Right renal pelvis (tissue), 4 donors: ENCODE measurements at places on chromosomes 1 and 21. TPM values are rescaled to one million over a fixed set of nuclear protein-coding genes. Genes with fewer than 3 reads are reported as not detected.

DNA sequence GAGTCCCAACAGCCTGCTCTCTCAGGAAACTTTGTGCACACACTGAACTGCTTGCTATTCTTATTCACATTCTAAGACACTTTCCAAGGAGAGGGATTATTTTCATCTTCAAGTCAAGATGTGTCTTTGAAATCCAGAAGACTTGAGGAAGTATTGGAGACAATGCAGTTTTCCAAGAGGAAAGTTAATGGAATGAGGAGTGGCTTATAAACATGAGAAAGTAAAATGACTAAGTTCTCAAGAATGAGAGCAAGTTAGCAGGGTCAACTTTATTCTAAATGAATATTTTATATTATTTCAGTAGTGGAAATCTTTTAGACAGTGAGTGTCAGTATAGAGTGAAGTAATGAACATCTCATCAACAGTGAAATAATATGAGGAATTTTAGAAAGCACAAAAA lies 1239.3 kb downstream of the MRPL39 start:
- no peak for DNase-seq

The TXNIP gene
- 423 TPM for polyA plus RNA-seq

The HNRNPR gene
- polyA plus RNA-seq: 270 TPM

DNA sequence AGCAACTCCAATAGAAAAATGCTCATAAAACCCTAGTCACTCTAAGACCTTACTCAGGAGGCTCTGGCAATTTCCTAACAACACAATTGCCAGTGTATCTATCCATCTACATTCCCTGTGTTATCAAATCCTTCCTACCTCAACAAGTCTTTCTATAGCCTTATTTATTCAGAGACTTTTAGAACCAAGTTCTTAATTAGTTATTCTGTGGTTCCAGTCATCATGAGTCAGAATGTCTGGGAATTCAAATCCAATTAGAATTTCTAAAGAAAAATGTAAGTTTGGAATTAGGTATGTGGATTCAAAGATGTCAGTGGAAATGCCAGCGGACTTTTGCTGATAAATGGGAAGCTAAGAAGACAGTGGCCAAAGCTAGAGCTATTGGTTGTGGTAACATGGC lies 302.6 kb upstream of the C1orf87 start:
- no peak for DNase-seq

- no peak for DNase-seq
These were observed 5.8 kb downstream of the PTGER3 start for GRCh38 chr1:71041806-71042205.

- DNase-seq: no peak
These were observed 6.8 kb downstream of the MYOC start for GRCh38 chr1:171645553-171646248.

- no peak for DNase-seq
These were observed 777 bp upstream of the METTL25B start for GRCh38 chr1:156727492-156727891.

The SLFNL1 gene
- polyA plus RNA-seq: 0.30 TPM

The TRIM63 gene
- 0.82 TPM for polyA plus RNA-seq

- no peak for DNase-seq
These were observed 9.0 kb downstream of the C1orf105 start for GRCh38 chr1:172429331-172430127.

The FCRL5 gene
- 0.06 TPM for polyA plus RNA-seq

The RNU1-1 gene
- polyA plus RNA-seq: not detected

DNA sequence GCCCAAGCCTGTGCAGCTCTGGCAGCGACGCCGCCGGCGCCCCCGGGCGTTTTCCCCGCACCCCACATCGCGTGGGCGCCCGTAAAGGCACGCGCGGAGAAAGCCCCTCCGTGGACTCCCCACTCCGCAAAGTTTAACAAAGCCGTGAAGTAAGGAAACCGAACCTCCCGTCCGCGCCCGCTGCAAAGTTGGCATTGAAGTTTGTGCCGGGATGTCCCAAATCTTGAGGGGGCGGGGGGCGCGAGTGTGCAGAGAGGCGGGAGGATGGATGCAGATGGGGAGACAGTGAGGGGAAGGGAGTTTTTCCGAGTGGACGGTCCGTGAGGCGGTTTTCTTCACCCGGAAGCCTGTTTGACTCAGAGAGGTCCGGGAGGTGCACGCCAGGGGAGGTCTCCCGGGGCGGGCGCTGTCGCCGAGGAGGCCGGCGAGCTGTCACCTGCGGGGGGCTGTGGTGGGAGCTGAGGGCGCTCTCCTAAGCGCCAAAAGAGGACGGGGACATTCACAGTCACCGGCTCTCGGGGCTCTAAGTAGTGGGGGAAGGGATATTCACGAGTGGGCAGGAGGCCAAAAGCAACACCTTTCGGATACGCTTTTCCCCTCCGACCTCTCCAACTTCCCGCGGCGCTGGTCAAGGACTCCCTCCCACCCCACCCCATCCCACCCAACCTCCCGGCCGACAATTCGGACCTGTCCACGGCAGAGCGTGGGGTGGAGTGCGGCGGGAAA lies 1.3 kb downstream of the WLS start:
- DNase-seq: no peak

- no peak for DNase-seq
These were observed 230.8 kb upstream of the CACYBP start for GRCh38 chr1:174768949-174769348.

DNA sequence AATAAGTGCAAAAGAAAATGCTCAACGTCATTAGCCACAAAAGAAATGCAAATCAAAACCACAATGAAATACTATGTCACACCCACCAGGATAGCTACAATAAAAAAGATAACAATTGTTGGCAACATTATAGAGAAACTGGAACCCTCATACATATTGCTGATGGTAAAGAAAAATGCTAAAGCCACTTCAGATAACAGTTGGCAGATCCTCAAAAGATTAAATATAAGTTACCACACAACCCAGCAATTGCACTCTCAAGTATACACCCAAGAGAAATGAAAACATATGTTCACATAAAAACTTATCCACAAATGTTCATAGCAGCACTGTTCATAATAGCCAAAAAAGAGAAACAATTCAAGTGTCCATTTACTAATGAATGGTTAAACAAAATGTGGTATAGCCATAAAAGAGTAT lies 20.7 kb downstream of the TRIM33 start:
- no peak for DNase-seq

DNA sequence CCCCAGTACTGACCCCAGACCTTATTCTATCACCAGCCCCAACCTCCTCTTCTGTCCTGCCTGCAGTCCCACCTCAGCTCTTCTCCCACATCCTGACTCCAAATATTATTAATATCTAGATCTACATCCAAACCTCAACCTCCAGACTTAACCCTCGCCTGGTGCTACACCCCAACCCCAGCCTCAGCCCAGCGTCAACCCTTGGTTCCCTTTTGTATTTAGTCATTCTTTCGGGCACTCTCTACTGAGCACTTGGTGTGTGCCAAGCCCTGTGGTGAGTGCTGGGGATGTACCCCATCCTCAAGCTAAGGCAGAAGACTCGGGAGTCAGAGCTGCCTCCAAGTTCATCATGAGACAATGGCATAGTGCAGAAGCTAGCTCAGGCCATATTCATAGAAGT lies 1.1 kb downstream of the SHISAL2A start:
- DNase-seq: no peak

- DNase-seq: no peak
These were observed 24.9 kb downstream of the KCNQ4 start for GRCh38 chr1:40808444-40808843.

- DNase-seq: no peak
These were observed 12.3 kb upstream of the CTNNBIP1 start for GRCh38 chr1:9922342-9922741.

The EFNA1 gene
- polyA plus RNA-seq: 69.3 TPM

The CFAP107 gene
- polyA plus RNA-seq: 0.99 TPM

DNA sequence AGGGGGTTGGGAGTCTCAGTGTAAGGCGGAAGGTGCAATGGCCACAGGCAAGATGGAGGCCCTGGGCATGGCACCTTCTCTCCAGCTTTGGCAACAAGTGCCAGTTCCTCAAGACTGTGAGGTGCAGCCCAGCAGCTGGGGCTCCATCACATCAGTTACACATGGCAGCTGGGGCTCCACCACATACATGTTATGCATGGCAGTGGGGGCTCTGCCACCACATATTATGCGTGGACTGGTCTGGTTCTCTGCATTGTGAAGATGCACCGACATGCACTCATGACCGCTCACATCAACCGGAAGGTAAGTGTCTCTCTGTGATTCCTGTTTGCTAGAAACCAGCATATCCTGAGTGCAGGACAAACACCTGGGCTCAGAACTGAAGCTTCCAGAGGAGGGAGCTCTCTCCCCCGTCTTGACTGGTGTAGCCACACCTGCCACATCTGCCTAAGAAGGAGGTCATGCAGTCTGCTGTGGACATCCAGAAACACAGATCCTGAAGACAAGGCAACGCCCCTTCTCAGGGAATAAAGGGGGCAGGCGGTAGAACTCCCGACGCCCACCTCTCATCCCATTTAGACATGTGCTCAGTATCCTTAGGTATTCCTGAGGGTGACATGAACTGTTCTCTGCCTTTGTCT lies 104.1 kb upstream of the TMPRSS2 start:
- DNase-seq: no peak

The ROR1 gene
- 31.0 TPM for polyA plus RNA-seq

- DNase-seq: no peak
These were observed 608.5 kb upstream of the USP24 start for GRCh38 chr1:55823541-55824250.

The IVNS1ABP gene
- 355 TPM for polyA plus RNA-seq

GRCh38 chr1:71193153-71193552 lies 112.3 kb upstream of the ZRANB2 start:
- DNase-seq: no peak

DNA sequence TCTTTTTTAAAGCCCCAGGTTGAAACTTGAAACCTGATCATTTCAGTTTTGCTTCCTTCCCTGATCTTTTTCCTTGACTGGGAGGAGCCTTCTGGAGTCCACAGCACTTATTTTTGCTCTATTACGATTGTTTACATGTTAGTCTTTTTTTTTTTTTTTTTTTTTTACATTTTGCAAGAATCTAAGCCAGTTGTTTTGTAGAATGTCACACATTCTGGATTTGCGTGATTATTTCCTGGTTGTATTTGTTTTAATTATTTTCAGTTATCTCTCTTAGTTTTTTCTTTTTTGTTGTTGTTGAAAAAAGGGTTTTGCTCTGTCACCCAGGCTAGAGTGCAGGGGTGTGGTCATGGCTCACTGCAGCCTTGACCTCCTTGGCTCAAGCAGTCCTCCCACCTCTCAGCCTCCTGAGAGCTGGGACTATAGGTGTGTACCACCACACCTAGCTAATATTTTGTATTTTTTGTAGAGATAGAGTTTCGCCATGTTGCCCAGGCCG lies 32.8 kb downstream of the OSBPL9 start:
- no peak for DNase-seq

The CNKSR1 gene
- 12.5 TPM for polyA plus RNA-seq

The TNFRSF18 gene
- 1.1 TPM for polyA plus RNA-seq

The CSF3R gene
- polyA plus RNA-seq: 3.0 TPM

- no peak for DNase-seq
These were observed 373.4 kb downstream of the LMX1A start for GRCh38 chr1:164983023-164983650.

The KIF2C gene
- polyA plus RNA-seq: 23.7 TPM

DNA sequence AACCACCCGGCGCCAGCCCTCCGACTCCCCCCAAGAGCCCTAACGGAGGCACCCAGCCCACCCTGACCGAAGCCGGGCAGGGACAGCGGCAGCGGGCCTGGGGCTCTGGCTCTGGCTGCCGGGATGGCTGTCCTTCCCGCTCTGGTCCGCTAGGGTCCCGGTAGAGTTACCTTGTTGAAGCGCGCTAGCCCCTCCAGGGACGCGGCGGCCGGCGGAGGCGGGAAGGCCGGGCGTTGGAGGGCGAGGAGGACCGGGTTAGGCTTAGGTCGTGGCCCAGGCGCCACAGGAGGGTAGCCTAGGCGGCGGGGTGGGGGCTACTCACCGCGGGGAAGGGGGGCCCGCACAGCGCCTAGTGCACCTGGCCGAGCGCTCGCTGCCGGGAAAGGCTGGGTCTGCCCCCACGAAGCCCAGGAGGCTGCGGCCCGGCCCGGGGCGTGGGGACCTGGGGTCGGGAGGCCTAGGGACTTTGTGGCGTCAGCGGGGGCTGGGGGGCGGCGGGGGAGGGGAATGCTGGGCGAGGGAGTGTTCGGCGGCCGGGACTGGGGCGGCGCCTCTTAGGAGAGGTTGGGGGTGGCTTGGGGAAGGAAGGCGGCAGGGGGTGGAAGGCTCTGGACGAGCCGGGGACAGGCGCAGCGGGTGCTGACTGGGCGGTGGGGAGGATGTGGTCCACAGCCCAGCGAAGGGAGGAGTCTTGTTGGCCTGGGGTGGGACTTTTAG lies at the start of gene TRIM17:
Gene TRIM17, minus strand, starts transcription at position 645 of the 717 bp plus-strand sequence. CDS start 1,789 bp downstream, outside the sequence.
- no peak for DNase-seq

DNA sequence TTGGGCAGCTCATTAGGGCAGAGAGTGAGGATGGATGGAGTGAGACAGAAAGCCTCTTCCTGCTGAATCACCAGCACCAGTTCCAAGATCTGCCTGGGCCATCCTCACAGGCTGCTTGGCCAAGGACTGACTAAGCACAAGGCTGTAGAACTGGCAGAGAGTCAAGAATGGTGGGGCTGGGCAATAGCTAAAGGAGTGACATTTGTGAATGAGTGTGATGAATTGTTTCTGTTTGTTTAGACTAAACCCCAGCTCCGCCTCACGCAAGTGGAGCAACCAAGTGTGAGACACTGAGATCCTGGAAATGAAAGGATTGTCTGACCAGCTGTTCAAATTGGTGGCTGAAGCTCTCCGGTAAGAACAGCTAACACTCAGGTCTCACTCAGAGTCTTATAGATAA lies 38.6 kb downstream of the BRINP2 start:
- DNase-seq: peak; percentile 14

DNA sequence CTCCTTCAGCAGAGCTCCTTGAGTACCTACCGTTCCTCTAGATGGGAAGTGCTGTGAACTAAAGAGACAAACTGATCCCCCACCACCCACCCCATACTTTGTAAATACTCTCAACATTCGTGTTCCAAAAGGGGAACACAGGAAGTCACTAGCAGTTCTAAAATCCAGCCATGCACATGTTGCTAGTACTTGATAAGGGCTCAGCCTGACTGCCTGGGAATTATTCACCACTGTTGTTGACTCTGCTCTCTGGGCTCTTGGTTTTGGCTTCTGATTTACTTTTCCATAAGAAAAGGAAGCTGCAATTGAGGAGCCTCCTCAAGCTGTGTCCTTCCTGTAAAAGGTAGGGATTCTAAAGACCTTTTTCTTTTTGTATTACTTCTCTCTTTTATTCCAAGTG lies 67.5 kb downstream of the IVNS1ABP start:
- no peak for DNase-seq

- DNase-seq: no peak
These were observed 31.0 kb downstream of the ILDR2 start for GRCh38 chr1:166944186-166944967.

DNA sequence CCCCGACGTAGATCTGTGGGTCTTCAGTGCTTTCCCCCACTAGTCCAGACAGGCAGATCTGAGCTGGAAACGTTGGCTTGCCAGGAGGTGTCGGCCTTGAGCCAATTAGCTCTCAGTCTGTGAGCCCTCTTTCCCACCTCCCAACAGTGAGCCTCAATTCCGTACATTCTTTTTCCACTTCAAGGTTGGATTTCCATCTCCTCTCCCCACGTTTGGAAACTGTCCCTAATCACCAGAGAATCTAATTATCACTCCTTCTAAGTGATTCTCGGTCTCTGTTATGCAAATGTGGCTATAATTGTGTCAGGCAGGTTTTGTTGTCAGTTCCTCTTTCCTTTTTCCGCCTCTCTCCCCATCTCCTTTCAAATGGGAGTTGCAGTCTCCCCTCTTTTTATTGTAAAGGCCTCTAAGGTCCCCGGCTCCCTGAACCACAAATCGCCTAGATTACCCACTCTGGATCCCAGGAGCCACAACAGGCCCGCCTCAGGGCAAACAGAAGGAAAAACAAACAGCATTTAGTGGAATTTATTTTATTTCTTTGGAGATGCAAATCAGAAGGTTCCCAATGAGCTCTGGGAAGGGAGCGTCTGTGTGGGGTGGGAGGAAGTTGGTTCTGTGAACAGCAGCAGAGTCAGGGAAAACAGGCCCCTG lies 29.4 kb upstream of the LRRN2 start:
- no peak for DNase-seq

- no peak for DNase-seq
These were observed 2.1 kb upstream of the DNMT3L start for GRCh38 chr21:44263768-44264167.
